Stimulated activated CD8-positive, alpha-beta memory T cell treated with anti-CD3 and anti-CD28 coated beads, Interleukin-12 subunit alpha, Interleukin-12 subunit beta, amount 100 ng/mL, for 1 hour (primary cell): ENCODE measurements at places on chromosomes 6 and 20.
A peak's percentile ranks its signal among the peaks of the same experiment; 100 is the strongest.

DNA sequence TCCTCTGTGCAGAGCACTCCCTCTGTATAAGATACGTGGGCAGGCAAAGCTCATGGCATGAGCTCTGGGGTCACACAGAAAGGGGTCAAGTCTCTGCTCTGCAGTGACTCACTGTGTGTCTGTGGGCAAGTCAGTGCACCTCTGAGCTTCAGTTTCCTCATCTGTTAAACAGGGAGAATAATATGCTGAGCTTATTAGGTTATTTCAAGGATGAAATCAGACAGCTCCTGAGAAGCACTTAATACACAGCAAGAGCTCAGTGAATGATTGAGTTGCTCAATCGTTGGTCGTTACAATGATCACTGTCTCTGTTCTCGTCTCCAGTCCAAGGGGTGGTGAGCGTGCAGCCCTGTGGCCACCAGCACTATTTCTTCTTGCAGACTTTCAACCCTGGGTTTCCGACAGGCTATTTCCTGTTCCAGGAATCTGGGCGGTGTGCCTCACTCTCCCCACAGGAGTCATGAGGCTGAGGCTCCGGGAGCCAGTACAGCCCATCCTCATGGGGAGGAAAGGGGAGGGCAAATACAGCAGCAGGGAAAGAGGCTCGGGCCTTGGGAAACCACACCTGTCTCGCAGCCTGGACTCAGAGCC, 28.9 kb downstream of the KIAA1755 start:
- no peak for DNase-seq

DNA sequence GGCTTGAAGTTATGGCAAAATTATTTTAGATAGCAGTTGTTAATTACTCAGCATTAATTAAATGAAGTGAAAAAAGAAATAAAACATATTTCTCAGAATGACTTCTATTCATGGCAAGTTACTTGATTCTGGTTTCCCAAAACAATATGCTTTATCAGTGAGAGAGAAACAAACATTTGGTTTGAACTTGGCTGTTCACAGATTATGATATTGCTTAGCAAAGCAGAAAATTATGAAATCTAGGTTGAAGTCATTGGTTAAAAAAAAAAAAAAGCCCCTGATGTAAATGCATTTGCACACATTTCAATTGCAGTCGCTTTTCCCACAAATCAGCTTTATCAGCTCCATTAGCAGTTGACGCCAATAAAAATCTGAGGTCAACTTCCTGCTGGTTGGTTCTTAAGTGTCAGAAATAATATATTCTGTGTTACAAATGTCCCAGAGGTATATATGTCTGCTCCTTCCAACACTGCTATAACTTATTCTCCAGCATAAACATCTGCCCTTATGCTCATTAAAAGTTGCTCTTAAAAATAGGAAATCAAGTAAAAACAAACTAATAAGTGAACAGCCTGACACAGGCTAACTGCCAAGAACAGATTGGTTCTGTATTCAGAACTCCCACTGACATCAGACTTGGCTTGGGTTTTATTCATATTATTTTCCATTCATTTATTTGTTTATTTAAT, 275.4 kb downstream of the PHF3 start:
- DNase-seq, result no peak

- DNase-seq, result no peak
Observed at GRCh38 chr6:12569646-12570045, 146.9 kb upstream of the PHACTR1 start.

DNA sequence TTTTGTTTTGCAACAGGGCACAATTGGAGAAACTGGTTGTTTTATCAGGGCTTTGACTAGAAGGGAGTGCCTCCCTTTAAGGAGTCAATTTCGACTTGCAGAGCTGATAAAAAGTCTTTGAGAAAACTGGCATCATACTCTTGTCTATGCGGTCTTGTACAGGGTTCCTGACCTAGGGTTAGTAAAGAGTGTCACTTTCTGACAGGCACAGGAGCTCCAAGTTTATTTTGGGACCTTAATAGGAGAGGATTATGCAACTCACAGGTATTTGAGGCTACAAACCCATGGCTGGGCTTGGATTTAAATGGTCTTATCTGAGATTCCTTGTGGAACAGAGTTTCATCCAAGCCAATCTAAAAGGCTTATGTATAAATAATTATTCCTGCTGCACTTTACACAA, 365.4 kb downstream of the HTR1B start:
- no peak for DNase-seq

- no peak for DNase-seq
Observed at GRCh38 chr6:126640921-126641320, 301.0 kb downstream of the CENPW start.

DNA sequence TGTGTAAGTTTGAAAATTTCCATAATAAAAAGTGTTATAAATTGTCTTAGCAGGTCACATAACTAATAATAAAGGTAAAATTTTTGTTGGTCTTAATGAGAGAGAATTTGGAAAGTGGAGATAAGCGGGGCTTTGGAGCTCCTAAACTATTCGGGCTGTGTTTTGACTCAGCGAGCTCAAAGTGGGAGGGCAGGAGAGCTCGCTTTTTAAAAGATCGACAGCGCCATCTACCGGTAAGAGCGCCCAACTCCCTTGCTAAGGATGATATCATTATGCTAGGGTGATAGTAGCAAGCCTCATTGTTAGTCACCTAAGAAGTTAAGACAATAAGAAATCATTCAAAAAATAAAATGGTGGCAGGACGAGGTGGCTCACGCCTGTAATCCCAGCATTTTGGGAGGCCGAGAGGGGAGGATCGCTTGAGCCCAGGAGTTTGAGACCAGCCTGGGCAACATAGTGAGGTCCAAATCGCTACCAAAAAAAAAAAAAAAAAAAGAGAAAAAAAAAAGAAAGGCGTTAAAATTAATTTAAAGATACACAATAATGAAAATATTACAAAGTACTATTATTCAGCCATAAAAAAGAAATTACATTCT, 24.8 kb downstream of the C6orf15 start:
- peak; percentile 89 for DNase-seq

DNA sequence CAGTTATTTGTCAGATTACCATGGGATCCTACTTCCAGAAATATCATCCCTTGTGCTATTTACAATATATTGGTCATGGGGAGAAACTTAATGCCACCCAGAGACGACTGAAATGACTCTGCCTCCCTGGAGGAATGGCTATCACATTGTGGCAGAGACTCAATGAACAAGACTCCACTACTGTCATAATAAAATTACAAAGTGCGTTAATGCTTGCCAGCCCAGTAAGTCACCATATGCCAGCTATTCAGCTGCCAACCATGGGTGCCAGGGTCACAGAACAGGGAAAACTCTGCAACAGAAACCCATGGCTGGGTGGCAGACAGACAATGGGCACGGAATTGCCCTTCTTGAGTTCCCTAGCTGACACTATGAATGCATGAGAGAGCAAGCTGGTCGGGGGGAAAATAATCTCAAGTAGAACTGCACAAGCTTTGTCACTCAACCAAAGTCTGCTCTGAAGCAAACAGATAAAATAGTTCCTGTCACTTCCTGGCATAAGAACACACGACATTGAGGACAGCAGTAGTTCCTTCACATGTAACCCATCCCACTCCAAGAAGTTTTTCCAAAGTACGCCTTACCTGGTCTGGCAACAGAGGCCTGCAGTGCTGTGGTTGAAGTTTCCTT, 32.1 kb downstream of the TP53INP2 start:
- no peak for DNase-seq

DNA sequence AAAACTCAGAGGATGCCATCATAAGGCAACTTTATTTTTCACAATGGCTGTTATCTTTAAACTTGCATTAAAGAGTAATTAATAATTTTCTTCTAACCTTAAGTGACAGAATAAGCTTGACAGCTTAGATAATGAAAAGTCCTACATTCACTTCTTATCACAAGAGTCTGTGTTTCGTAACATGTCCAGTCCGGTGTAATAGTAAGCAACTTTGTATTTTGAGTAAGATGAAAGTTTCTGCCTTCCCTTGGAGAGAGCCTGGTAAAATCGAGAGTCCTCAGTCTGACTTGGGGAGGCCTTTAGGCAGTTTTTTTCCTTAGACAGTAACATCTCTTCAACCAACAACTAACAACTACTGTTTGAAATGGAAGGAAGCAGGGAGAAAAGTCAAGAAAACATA, 195.6 kb downstream of the GRM1 start:
- DNase-seq, result no peak

GRCh38 chr6:141719476-141719875, 413.2 kb upstream of the GJE1 start:
- DNase-seq, result no peak

DNA sequence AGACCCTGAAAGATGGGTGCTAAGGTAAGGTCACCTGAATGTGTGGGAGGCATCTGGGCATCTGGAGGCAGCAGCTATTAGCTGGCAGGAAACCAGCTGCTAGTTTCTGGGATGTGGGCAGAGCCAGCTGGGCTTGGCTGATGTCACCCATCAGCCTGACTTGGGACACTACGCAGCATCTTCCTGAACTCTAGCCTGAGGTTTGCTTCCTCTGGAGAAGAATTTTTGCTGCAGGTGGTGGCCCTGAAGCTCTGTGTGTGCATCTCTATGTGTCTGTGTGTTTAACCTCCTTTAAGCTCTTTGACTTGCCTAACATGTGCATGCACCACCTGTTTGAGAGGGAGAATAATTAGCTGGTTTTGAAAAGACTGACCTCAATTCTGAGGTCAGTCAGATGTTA, 465.1 kb upstream of the CHD6 start:
- no peak for DNase-seq

GRCh38 chr20:47642118-47642517, 140.4 kb downstream of the NCOA3 start:
- DNase-seq, result no peak

DNA sequence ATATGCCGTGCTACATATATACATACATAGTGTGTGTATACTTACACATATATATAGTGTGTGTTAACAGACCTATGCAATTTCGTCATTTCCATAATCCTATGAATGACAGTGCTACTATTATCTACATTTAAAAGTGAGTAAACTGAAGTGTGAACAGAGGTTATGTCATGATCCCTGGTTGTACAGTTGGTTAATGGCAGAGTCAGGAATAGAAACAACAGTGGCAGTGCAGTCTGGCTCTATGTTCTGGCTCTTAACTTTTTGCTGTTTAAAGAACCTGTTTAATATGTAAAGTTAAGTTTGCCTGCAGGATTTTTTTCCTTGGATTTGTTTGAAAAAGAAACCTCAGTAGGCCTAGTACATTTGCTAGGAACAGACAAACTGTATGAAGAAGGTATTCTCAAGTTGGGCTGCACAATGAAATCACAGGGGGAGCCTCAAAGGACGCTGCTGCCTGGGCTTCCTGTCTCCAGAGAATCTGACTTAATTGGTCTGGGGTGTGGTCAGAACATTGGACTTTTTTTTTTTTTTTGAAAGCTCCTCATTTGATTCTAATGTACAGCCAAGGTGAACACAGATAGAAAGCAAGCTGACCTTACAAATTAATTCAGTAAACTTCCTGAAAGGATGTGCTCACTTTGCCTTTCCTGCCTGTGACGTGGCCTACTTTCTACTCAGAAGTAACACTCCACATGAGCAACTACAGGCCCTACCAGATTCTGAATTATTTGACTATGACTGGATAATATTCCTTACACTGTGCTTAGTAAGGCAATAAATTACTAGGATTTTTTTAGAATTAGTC, 29.4 kb downstream of the PLCB1 start:
- DNase-seq, result no peak

DNA sequence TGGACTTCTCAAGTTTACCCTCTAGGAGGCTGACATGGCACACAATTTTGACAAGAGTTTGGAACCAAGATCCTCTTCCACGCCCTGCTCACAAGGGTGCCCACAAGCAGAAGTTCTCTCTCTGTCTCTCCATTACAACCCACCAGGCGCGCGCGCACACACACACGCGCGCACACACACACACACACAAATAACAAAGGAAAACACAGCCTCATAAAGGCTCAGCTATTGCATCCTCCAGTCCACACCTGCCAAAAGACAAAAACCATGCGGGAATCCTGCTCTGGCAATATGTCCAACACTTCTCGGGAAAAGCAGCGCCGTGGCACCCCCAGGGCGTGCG, 870 bp downstream of the PAK5 start:
- no peak for DNase-seq

GRCh38 chr6:37021356-37022129, 16.1 kb downstream of the FGD2 start:
- peak; percentile 49 for DNase-seq

- no peak for DNase-seq
Observed at GRCh38 chr6:4610256-4610655, 165.9 kb upstream of the CDYL start.

DNA sequence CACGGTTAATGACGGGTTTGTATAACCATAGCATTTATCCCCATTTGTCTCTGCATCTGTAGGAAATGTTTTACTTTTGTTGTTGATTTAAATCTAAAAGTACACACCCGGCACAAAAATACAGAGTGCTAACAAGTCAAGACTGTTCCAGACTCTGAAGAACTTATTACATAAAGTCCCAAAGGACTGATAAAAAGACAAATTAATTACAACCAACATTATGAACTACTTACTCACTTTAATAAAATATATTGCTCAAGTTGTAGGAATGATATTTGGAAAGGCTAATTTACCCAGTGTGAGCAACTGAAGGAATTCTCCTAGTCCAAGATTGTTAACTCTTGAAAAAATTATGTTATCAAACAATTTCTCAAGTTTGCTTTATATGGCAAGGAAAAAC, 115.6 kb downstream of the KIF13A start:
- DNase-seq, result no peak

DNA sequence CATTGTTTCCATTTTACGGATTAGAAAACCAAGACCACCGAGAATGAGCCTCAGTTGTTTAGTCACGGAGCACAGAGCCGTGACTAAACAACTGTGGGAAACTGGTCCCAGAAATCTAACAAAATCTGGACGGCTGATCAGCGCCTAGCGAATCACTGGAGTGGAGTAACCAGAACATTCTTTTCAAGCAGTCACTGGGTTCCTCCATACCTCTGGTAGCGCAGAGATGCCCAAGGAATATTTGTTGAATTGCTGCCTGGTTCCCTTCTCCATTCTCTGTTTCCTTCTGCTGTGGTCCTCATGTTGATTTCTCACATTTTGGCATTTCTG, 62.0 kb downstream of the GPX5 start:
- no peak for DNase-seq

- no peak for DNase-seq
Observed at GRCh38 chr6:54646951-54647664, 199.5 kb upstream of the FAM83B start.

- no peak for DNase-seq
Observed at GRCh38 chr6:135286962-135287538, 105.9 kb downstream of the MYB start.

- no peak for DNase-seq
Observed at GRCh38 chr20:49385465-49385864, 97.0 kb downstream of the KCNB1 start.

- no peak for DNase-seq
Observed at GRCh38 chr6:121608270-121608669, 172.8 kb downstream of the GJA1 start.
